NCI-H1048 (cell line): ENCODE measurements at places on chromosomes 12 and 14.

DNA sequence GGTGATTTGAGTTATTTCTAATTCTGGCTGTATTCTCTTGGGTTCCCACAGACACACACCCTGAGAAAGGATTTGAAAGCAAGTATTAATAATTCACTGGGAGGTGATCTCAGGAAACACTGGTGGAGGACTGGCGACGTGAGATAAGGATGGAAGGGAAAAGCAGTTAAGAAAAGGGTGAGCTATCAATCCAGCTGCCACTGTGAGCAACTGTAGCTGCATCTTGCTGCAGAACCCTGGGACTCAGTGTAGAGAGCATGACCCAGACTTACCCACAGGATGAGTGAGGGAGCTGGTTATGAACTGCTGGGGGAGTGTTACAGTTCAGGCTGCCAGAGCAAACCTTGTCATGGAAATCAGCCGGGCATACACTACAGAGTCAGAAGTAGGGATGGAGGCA lies 71.9 kb downstream of the RESF1 start:
- DNase-seq, result no peak

DNA sequence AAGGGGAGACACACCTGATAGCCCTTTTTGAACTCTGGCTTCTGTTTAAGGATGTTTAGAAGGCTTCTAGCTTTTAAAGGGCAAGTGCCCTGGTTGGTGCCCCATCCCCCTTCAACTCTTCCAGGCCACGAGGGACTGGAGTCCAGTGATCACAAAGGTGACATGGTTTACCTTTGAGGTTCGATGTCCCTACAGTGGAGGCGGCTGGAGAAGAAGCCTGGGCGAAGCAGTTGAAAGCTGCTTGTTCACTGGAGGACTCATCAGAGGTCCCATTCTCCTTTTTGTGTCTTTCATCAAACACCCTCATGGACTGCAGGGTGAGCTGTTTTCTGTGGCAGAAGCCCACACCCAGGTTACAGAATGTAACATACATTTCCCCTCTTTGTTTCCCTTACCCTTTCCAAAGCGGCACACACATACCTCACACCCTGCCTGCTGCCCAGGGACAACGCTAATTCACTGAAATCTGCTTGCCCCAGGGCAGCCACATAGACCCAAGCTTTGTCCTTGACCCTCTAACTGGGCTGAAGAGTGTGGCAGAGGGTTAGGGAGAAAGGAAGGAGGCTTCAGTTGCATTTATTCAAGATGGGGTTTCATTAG lies 7.7 kb downstream of the TBX3 start:
- no peak for DNase-seq

DNA sequence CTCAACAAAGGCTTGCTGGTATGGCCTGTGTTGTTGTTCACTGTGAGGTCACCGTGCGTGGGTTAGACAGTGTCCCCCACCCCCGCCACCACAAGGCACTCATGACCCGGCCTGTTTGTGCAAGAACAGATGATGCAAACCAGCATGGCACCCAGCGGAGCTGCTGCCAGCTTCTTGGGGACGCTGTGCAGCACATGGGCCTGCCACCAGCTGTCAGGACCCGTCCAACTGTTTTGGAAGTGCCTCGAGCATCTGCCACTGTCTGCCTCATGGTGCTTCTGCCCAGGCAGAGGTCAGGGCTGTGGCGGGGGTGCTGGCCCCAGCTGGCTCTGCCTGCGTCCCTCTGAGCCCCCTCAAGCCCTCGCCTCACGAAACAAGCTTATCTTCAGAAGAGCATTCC lies 1.5 kb downstream of the ASB2 start:
- no peak for DNase-seq

DNA sequence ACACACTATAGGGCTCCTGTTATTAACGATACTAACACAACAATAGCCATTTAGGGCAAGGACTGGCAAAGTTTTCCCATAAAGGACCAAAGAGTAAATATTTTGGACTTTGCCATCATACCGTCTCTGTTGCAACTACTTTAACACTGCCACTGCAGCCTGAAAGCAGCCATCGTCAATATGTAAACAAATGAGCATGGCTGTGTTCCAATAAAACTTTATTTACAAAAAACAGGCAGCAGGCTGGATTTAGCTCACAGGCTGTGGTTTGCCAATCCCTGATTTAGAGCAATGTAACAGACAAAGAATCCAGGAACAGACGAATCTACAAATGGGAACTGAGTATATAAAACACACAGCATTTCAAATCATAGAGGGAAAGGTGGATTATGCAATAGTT lies 84.1 kb downstream of the FRMD6 start:
- no peak for DNase-seq

- DNase-seq, result no peak
Measured at GRCh38 chr14:87494010-87494409, 499.0 kb downstream of the GALC start.

DNA sequence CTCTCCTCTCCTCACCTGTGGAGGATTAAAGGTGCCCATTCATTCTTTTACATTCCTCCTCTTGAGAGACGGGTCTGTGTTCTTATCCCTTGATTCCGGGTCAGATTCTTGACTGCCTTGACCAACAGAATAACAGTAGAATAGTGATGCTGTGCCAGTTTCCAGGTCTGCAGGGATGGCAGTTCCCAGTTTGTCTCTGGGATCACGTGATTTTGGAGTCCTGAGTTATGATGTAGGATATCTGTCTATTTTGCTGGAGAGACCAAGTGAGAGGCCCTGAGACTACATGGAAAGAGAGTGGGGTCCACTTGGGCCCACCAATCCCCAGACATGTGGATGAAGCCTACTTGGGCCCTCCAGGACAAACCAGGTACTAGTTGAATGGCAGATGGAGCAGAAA lies 142.8 kb downstream of the TTC8 start:
- DNase-seq, result no peak

- no peak for DNase-seq
Measured at GRCh38 chr12:104863296-104863948, 94.7 kb downstream of the SLC41A2 start.

GRCh38 chr14:106037380-106037779 lies 511.0 kb downstream of the TMEM121 start:
- no peak for DNase-seq

- peak; percentile 77 for DNase-seq
Measured at GRCh38 chr14:90827919-90828610, 11.8 kb upstream of the TTC7B start.

DNA sequence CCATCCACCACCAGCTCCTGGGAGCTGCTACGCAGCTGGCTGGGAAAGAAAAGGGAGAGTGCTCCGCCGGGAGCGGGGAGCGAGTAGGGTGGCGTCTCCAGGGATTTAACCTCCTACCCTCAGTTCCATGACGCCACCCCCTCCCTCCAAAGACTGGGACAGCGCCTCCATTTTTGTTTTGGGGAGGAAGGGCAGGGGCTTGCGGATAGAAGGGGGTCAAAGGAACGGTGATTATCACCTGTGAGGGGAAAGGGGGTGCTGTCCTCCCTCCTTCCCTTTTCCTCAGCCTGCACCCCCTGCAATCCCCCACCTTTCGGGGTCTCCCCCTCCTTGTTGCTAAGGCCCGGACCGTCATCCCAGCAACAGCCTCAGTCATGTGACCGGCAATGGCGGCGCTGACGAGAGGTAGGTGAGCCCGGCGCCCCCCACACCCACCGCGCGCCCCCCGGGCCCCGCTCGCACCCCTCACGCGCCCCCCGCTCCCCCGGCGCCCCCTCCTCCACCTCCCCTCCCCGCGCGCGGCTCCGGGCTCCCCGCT lies at the start of gene DTX3:
DTX3 (plus strand) TSS at position 371 of the 538 bp plus-strand sequence. CDS start 1,694 bp downstream, outside the sequence.
- DNase-seq, result no peak

DNA sequence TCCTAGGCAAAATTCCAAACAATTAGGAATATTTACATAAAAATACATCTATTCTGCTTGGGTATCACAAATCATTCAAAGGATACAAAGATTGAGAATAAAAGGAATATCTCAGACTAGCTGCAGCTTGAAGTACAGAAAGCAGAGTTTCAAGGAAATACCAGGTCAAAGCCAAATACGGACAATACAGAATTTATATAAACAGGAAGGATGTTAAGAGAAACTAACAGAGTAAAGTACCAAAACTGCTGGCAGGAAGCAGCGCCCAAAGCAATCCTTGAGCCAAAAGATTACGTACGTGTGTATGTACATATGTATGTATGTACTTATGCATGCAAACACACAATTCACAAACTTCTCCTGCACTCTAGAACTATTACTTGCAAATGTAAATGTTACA lies 86.6 kb downstream of the PPP1R12A start:
- DNase-seq, result no peak

DNA sequence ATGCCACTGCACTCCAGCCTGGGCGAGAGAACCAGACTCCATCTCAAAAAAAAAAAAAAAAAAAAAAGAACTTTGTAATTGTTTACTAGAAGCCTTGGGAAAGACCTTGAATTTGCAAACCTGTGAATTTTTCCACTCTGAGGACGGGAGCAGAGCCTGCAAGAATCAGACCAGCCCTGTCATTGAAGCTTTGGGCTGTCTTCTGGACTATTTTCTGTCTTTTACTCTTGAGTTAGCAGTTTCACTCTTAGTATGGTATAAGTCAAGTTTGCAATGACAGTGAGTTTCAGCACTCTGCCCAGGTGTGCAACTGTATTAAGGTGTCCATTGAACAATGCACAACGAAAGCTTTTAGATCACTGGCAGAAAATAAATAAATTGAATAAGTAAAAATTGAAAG lies 81.4 kb upstream of the KRAS start:
- DNase-seq, result no peak

DNA sequence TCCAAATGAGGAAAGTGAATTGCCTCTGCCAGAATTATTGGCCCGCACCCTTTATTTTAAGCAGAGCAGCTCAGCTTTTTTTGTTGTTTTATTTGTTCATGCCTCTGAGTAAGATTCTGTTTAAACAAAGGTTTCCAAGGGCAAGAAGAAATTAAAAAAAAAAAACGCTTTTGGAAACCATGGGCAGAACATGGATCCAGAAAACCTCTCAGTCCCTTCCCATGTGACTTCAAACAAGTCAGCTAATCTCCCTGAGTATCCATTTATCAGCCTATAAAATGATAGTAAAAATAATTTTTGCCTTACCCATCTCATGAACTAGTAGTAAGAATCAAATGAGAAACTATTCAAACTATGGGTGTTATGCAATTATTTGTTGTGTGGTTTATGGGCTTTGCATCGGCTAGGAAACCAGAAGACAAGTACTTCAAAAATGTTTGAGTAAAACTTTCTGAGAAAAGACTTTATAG lies 27.6 kb downstream of the KITLG start:
- DNase-seq, result no peak

GRCh38 chr12:64808110-64808509 lies 16.3 kb upstream of the TBC1D30 start:
- no peak for DNase-seq

DNA sequence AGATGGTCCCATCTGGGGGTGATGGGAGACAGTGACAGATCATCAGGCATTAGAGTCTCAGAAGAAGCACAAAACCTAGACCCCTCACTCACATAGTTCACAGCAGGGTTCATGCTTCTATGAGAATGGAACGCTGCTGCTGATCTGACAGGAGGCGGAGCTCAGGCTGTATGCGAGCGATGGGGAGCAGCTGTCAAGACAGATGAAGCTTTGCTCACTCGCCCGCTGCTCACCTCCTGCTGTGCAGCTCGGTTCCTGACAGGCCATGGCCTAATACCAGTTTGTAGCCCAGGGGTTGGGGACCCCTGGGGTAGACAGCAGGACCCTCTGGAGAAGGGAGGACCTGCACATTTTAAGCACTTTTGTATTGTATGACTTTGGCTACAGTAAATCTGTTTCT lies 111.2 kb downstream of the LGMN start:
- DNase-seq, result no peak

DNA sequence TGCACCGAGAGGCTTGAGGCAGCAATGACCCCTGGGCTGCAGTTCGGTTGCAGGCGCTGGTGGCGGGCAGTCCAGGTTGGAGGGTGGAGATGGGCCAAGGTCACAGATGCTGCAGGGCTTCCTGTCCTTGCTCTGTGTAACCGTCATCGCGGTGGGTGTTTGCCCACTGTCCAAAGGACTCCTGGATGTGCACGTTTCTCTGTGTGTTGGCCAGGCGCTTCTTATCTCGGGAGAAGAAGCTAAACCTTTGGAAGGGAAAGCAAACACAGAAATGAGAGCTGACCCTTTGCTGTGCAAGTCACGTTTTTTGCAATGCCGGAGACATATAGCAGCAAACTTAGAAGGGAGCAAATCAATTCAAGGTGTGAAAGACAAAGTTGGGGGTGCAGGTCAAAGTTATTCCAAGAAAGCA lies 14.5 kb downstream of the SNRNP35 start:
- DNase-seq, result no peak

DNA sequence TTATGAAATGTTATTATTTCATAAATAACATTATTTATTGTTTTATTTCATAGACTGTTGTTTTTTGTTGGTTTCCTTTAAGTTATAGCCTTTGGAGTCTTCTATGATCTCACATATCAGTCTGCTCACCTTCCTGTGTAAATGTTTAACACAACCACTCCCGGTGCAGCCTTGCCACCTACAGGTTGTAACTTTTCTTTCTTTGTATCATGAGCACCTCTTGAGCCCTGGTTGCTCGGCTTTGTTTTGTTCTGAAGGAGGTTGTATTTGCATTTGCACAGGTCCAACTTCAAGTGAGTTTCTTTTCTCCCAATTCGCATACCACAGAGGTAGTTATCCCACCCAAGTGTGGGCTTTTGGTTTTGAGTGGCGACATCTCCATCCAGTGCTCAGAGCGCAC lies 121.4 kb downstream of the SLC15A4 start:
- no peak for DNase-seq

DNA sequence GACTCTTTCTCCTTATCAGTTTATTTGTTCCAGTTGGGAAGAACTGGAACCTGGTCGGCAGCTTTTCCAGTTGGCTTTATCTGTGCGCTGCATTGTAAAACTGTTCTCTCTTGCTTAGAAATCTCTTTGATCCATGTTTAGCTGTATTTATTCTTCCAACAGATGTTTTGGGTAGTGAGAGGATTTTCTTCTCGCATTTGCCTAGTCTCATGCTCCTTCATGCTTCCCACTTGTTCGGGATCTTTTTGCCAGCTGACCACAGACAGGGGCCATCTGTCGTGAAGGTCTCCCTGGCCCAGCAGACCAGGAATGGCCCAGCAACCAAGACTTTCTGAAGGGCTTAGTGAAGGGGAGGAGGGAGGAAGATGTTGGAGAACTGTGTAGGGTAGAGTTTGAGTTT lies 21.6 kb downstream of the NTF3 start:
- no peak for DNase-seq

- DNase-seq, result no peak
Measured at GRCh38 chr12:52754135-52754534, 23.0 kb downstream of the KRT76 start.

DNA sequence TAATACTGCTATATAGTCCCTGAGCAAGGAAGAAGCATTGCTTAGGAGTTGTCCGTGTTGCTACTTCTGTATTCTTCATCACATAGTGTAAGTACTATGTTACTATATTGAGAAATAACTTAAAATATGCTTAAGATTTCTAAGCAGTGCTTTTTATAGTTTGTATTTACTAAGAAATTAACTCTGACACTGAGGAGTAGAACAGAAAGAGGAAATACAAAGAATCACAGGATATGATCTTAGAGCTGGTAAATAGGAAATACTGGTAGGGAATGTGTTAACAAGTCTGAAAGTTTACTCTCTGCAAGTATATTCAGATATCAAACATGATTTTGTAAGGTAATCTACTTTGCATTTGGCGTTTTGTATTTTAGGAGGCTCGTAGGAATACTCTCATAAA lies 15.5 kb downstream of the XPOT start:
- no peak for DNase-seq
